ENCODE measurements at places on chromosomes 12 and 14. TPM values are rescaled to one million over a fixed set of nuclear protein-coding genes. Genes with fewer than 3 reads are reported as not detected.

The GPX2 gene
- total RNA-seq: not detected

The AHNAK2 gene
- total RNA-seq: not detected

DNA sequence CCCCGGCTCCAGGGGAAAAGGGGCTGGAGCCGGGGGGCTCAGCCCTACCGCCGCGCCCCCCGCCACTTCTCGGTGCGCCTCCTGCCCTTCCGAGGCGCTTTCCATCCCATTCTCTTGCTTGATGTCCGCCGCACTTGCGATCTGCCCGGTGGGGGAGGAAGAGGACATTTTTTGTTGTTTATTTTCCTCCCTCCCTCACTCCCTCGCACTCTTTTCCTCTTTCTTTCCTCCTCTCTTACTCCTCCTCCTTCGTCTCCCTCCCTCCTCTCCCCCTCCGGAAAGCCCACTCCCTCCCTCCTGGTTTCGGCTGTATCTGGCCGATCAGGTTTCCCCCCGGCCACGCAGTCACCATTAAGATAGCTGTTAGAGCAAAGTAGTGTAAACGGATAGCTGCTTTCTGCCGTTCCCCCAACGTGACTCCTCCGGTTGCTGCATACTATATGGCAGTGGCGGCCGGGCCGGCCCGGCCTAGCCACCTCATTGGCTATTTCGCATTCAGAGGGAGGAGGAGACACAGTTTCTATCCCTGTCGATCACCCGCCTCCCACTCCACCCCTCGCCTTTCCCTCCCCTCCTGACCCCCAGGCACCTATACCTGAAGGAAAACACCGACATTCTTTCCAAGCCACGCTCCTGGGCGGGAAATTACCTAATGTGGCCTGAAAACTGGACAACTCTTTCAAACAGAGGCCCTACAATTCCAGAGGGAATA lies at the start of gene SIX4:
Gene SIX4 (minus strand): TSS at position 445 of the 712 bp plus-strand sequence. CDS start 277 bp downstream, at position 168.
- DNase-seq: no peak

DNA sequence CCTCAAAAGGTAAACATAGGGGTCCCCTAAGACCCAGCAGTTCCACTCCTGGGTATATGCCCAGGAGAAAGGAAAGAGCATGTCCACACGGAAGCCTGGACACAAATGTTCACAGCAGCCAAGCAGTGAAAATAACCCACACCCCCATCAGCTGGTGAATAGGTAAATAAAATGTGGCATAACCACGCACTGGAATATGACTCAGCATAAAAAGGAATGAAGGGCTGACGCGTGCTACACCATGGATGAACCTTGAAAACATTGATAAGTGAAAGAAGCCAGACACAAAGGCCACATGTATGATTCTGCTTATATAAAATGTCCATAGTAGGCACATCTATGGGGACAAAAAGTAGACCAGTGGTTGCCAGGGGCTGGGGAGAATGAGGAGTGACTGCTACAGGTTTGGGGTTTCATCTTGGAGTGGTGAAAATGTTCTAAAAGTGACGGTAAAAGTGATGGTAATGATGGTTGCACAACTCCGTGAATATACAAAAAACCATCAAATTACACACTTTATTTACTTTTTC lies 3.8 kb upstream of the SCARB1 start:
- DNase-seq: no peak

- DNase-seq: peak; percentile 56
These were observed 24.8 kb downstream of the CLECL1 start for GRCh38 chr12:9707864-9708808.

GRCh38 chr12:52580496-52580895 lies 6.9 kb upstream of the KRT74 start:
- DNase-seq: no peak

GRCh38 chr12:100472325-100472724 lies 1.3 kb upstream of the NR1H4 start:
- no peak for DNase-seq

All from natural killer cell (primary cell).